AG20443 (cell line): ENCODE measurements at places on chromosomes 16 and 17.

DNA sequence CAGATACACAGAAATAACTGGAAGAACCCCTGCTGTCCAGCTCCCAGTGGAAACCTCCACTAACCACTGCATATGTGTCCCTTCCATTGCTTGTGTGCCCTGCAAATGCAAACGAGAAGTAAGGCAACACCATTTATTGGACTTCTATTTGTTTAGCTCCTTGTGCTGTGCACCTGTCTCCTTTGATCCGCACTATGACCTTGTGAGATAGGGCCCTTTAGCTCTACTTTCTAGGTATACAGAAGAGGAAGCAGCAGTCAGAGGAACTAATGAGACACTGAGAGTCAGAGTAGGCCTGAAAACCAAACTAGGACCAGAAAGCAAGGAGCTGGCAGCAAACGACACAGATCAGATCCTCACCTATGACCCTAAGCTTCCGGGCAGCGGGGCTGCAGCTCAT is 22.4 kb downstream of the SOX9 start:
- DNase-seq: no peak

DNA sequence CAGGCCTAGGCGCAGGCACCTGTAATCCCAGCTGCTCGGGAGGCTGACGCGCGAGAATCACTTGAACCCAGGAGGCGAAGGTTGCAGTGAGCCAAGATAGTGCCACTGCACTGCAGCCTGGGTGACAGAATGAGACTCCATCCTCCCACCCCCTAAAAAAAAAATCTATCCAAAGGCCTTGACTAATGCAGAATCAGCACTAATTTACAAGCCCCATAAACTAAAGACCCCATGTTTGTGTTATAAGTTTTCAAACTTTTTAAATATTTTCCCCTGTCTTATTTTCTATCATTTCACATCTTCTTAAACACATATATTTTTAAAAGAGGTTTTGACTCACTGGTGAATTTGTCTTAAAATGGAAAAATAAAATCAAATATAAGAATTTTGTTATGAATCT is 713.1 kb downstream of the WWOX start:
- no peak for DNase-seq

DNA sequence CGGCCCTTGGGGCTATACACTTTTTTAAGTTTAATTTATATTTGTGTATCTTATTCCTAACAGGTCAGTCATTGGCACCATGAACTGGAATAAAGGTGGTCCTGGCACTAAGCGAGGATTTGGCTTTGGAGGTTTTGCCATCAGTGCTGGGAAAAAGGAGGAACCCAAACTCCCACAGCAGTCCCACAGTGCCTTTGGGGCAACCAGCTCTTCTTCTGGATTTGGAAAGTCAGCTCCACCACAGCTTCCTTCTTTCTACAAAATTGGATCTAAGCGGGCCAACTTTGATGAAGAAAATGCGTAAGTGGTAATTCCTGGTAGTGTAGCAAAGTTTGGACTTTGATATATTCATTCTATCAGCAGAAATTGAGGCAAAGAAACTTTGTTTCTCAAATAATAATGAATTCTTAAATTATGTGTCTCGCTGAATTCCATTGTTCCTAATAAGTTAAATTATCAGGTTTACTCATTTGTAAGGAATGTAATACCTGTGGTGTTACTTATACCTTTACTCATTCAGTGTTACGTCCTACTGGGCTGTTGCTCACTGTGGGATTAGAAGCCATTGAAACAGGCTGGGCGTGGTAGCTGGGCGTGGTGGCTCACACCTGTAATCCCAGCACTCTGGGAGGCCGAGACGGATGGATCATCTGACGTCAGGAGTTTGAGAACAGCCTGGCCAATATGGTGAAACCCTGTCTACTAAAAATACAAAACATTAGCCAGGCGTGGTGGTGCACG is 13.2 kb downstream of the DDX42 start:
- no peak for DNase-seq

- DNase-seq: no peak
These were observed 4.3 kb downstream of the USP32 start for GRCh38 chr17:60387666-60388065.

GRCh38 chr16:8722025-8722348 is 47.6 kb downstream of the ABAT start:
- no peak for DNase-seq

- DNase-seq: no peak
These were observed 10.0 kb downstream of the LDHD start for GRCh38 chr16:75106351-75107274.

GRCh38 chr16:30458561-30459394 is 13.1 kb upstream of the SEPHS2 start:
- no peak for DNase-seq

DNA sequence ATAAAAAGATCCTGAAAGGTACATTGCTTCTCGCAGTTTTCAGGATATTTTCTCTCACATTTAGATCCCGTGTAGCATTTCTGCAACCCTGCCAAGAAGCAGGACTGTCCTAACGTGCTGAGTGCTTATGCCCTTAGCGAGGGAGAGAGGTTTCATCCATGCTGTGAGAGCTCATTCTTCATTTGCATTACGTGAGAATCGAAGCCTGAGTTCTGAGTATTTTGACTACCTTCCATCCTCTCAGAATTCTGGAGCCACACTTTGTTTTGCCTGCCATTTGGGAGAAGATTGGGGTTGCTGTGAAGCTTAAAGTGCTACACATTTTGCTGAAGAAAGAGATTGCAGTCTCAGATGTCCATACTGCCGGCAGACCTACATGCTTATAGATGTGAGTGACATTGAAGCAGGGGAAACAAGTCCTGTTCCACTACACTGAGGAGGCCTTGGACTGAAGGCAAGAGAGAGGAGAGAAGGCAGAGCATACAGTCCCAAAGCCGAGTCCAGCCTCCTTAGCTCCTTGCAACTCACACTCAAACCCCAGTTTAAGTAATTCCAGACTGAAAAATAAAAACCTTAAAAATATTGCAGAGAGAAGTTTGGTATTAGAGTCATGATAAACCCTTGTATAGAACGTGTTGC is 183.0 kb downstream of the PRKCA start:
- DNase-seq: no peak

- no peak for DNase-seq
These were observed 6.2 kb downstream of the PSMD12 start for GRCh38 chr17:67359960-67360791.

DNA sequence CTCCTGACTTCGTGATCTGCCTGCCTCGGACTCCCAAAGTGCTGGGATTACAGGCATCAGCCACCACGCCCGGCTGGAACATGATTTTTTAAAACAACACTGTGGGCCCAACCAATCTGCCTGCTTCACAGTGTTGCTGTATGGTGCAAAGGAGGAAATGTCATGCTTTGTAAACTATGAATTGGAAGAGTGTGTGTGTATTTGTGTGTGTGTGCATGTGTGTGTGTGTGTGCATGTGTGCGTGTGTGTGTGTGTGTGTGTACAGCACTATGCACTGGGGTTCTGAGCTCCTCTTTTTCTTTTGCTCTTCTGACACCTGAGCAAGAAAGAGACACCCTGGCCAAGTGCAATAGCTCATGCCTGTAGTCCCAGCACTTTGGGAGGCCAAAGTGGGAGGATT is 14.5 kb upstream of the CNOT1 start:
- no peak for DNase-seq

DNA sequence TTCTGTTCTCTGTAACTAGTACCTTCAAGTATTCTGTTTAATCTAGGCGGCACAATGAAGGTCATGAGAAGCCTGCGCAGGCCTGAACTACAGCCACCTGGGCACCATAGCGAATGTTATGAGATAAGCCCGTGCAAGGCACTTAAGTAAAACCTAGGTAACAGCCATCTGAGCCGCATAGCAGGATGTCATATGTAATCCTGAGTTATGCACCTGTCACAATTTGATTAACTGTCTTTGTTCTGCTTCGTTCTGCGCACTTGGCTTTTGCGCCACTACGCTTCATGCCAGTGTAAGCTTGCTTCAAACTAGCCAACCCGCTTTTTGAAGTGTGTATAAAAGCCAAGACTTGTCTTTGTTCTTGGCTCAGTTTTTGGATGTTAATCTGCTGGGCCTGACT is 449.8 kb downstream of the KCNJ18 start:
- DNase-seq: no peak

DNA sequence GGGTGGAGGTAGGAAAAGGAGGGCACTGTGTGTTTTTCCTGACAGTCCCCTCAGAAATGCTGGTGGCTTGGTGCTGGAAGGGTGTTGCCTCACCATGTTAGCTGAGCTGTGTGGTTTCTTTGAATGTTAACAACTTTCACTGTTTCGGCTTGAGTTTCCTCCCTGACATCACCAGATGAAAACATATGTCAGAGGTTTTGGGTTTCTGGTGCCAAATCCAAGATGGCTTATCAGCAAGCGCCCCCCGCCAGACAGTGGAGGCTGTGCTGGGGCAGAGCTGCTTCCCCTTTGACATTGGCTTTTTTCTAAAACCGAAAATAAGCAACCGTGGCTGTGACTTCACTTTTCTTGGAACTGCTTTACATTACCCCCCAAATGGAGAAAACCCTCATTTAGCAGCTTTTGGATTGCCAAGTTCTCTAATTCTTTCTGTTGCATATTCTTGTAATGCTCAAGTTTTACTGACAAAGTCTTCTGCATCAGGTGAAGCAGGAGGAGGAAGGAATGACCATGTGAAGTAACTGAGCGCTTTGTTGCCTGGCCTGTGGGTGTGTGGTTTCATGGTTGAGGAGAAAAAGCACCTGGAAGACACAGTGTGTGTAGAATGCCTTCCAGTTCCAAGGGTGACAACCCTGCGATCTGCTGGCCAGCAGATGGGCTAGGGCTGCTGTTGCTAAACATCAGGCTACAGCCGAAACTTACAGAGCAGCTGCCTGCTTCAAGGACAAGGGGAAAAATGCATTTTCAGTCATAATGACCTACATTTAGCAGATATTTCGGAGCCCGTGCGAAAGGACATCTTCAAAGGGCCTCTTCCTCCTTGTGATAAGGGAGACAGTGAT is 9.7 kb downstream of the RMI2 start:
- no peak for DNase-seq

- no peak for DNase-seq
These were observed 18.4 kb downstream of the TOX3 start for GRCh38 chr16:52528393-52529065.

DNA sequence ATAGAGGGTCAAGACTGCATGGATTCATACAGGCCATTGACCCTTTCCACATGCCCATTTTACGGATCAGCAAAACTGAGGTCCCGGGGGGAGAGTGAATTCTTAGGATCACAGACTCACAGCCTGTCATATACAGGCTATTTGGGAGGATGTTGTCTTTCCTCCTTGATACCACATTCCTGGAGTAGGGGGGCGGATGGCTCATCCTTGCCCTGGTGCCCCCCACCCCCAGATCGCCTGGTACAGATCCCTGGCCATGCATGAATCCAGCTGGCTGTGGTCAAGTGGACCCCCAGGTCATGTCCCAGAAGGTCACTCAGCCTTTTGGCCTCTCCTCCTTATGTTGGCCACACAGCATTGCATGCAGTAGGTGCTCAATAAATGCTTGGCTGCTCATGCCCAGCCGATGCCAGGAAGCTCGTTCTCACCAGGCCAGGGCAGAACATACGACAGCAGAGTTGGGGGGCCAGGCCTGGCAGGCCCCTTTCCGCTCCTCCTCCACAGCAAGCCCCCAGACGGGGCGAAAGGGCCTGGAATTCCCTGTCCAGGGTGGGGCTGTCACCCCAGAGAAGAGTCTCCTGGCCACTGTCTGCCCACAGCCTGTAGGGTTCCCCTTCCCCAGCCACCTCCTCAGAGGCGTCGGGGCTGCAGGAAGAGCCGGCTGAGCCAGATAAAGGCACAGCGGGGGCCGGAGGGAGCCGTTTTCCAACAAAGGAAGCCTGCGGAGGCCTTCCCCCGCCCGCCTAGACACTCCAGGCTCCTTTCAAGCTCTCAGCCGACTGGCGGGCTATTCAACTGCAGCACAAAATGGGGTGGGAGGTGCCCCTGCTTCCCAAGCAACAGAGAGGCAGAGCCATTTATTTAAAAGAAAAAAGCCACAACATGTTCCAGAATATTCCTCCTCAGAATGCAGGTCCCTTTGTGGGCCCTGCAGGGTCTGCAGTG is 215.7 kb upstream of the CIBAR2 start:
- DNase-seq: no peak

- peak; percentile 24 for DNase-seq
These were observed 16.8 kb upstream of the COG7 start for GRCh38 chr16:23469814-23470213.

- no peak for DNase-seq
These were observed 177.0 kb downstream of the RGS9 start for GRCh38 chr17:65314212-65314611.

DNA sequence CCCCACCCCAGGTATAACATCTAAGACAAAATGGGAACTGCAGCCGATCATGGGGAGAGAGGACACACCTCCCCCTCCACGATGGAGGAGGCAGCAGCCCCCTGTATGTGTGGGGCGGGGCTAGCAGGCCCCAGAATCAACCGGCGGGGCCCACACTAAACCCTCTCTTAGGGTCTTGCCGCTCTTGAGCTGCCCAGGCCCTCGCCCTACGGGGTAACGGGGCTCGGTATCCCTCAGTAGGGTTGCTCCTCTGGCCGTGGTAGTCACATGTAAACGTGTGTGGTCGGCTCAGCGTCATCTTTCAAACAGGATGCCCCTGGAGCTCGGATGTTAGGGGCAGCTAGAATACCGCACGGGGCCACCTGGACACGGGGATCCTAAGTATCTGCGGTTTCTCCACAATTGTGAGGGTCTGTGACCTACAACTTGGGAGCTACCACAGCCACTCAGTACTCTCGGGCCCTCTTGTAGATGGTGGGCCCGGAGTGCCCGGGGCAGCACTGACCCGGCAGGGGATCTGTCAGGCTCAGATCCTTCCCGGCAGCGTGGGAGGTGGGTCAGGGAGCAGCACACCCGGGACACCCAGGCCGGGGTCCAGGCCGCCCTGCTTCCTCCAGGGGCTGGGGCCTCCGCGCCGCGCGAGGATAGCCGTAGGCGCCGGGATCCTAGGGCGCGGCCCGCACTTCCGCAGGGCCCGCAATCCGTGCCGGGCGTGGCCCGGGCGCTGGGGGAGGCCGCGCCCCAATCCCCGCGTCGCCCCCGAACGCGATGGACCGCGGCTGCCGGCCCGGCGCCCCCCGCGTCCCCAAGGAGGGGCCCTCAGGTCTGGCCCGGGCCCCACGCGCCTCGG is 781 bp downstream of the ARHGDIA start:
- peak; percentile 49 for DNase-seq

- DNase-seq: no peak
These were observed 55.5 kb upstream of the RPL38 start for GRCh38 chr17:74147966-74148365.

DNA sequence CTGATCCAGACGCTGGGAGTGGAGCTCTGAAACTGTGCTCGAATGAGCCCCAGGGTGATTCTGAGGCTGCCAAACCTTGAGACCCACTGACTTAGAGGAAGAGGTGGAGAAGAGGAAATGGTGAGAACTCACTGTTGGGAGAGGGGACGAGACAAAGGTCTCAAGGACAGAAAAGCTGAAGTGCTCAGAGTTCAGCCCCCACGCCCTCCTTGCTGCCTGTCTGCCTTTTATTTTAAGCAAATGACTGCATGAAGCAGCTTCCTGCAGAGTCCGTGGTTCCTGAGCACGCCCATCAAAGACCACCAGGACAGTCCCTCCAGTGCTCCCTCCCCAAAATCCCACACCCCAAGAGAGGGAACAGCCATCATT is 20.4 kb downstream of the COTL1 start:
- DNase-seq: no peak
